ENCODE measurements at places on chromosomes 1 and 21. TPM values are rescaled to one million over a fixed set of nuclear protein-coding genes. Genes with fewer than 3 reads are reported as not detected.

The GART gene
- 40.0 TPM for total RNA-seq

The CDC42SE1 gene
- 433 TPM for total RNA-seq

The GMEB1 gene
- 11.8 TPM for total RNA-seq

The SPRR2A gene
- total RNA-seq: not detected

The RRP1 gene
- total RNA-seq: 23.2 TPM

The ETNK2 gene
- total RNA-seq: 12.7 TPM

The FCN3 gene
- total RNA-seq: not detected

The S100A16 gene
- total RNA-seq: not detected

The LHX8 gene
- not detected for total RNA-seq

The F13B gene
- total RNA-seq: not detected

The DNM3 gene
- 22.5 TPM for total RNA-seq

The S100A3 gene
- not detected for total RNA-seq

The PYGO2 gene
- 34.7 TPM for total RNA-seq
